ENCODE measurements at places on chromosomes 3 and 15.

- no peak for DNase-seq
Measured at GRCh38 chr15:57424628-57425405, 48.5 kb downstream of the CGNL1 start.

DNA sequence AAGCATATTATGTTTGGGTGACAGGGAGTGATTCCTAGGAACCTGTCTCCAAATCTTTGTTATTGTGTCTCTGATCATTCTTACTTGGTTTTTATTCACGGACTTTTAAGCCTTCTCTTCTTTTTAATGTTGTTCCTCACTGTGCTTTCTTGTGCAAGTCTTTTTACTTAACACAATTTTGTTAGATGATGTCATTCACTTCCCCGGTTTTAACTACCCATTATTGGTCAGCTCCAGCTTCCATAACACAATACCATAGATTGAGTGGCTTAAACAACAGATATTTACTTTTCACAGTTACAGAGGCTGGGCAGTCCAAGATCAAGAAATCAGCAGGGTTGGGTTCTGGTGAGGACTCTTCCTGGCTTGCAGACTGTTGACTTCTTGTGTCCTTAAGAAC, 436.3 kb upstream of the CBLB start:
- DNase-seq = no peak

DNA sequence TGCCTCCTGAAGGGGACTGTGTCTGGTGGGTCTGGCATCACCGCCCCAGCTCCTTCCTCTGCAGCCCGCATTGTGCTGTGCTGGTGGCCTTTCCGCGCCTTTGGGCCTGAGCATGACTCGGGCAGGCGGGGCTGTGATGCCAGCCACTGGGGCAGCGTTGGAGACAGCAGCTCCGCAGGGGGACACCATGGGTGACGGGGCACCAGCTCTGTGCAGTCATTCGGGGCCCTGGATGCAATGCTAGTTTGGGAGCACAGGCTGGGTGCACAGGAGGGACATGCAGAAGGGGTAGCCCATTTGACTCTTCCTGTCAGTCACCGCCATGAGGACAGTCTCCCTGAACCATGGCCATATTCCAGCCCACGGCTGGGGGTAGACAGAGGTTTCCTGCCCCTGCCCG, 83.8 kb upstream of the SNRPA1 start:
- no peak for DNase-seq

- DNase-seq = peak; percentile 31
Measured at GRCh38 chr3:43759297-43759782, 68.6 kb downstream of the ABHD5 start.

DNA sequence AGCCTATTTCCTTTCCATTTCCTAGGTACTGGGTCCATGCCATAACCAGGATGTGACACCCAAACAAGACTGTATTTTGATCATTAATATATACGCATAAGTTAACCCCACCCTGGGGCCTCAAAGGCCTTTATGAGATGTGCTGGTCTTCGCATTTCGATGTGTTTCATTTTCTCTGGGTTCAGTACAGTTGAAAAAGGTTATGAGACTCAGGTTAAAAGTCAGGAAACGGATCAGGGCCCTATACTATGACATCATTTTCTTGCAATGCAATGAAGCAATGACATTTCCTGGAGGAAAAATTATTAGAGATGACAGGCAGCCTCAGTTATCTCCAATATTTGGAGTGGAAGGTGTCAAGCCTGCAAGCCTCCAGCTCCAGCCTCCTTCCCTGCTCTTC, 31.7 kb downstream of the TMEM212 start:
- no peak for DNase-seq

DNA sequence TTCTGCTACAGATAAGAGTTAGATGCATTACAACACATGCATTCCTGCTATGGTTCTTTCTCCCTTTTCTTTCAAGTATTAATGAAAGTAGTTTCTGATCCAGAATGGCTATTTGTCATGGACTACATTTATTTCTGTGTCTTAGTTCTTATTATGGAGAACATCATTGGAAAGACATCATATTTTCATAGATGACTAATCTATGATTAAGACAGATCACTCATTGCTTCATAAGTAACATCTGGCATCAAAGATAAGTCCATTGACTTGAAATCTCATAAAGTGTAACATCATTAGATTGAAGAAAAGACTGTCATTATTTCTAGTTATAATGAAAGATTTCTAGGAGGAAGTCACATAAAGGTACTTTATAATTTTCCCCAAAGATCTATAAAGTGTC, 366.7 kb downstream of the NSUN3 start:
- no peak for DNase-seq
